SHP77 treated with DMSO at 0.1 percent for 48 hours (cell line): ENCODE measurements at places on chromosomes 3 and 15.

GRCh38 chr15:81161160-81161673 is 27.1 kb downstream of the CFAP161 start:
- DNase-seq, result no peak

DNA sequence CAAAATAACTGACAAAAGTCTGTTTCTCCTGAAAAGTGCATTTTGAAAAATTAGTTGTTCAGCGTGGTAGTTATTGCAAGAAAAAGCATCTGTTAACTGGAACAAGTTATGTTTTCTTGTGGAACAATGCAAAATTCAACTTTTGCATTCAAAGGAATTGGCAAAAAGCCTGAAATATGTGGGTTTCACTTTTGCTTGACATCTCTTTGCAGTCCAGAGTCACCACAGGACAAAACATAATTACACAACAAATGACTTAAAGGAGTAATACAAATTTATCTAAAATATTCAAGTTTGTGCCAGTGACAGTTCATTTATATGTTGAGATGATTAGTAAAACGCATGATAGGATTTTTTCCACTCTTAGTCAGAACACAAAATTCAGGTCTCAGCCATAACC is 96.3 kb upstream of the P2RY1 start:
- no peak for DNase-seq

DNA sequence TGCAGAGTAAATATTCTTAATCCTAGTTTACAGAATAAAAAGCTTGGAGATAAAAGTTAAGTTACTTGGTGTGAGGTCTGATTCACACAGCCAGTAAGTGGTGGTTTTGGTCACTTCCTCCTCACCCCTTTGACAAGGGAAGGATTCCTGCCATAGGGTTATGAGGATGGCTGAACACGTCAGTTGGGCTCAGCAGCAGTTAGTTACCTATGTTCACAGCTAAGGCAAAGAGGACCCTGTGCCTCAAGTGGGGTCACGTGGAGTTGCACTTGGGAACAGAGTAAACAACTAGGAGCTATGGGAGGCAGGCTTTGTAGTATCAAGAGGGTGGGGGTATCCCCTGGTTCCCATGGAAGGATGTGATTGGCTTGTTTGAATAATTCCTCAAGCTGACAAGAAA is 232.2 kb downstream of the UBE2E2 start:
- DNase-seq, result no peak

GRCh38 chr15:64693134-64693533 is 82.3 kb downstream of the RBPMS2 start:
- no peak for DNase-seq

GRCh38 chr3:4986175-4986781 is 7.0 kb downstream of the BHLHE40 start:
- peak; percentile 45 for DNase-seq

GRCh38 chr3:111956995-111957734 is 21.7 kb upstream of the ABHD10 start:
- peak; percentile 44 for DNase-seq

GRCh38 chr3:58324391-58325390 is 8.0 kb upstream of the PXK start:
- no peak for DNase-seq

DNA sequence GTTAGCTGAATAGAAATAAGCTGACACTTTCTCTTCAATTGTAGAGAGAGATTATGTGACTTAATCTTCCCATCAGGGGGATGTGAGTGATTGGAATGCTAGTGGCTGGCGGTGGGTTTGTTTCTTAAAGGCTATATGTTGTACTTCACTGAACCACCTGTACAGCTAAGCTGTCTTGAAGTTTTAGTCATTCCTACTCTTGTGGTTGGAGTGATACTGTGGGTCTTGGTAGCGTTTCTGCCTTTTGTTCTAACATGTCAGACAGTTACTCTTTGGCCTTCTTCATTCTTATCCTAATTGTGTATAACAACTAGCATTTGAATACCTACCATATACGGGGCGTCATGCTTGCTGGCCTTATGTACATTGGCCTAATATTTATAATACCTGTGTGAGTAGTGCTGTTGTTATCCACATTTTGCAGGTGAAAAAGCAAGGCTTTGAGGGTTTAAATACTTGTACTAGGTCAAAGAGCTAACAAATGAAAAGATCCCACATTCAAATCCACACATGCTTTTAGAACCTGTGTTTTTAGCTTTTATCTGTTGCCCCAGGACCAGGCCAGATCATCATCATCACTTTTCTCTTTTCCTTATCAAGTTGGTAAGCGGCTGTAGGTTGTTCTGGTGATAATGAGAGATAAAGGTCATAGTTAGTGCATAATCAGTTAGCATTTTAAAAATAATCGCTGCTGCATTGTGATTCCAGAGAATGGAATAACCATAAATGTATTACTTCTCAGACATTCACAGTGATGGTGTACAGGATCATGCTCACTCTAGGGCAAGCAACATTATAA is 50.2 kb downstream of the AKAP13 start:
- no peak for DNase-seq

DNA sequence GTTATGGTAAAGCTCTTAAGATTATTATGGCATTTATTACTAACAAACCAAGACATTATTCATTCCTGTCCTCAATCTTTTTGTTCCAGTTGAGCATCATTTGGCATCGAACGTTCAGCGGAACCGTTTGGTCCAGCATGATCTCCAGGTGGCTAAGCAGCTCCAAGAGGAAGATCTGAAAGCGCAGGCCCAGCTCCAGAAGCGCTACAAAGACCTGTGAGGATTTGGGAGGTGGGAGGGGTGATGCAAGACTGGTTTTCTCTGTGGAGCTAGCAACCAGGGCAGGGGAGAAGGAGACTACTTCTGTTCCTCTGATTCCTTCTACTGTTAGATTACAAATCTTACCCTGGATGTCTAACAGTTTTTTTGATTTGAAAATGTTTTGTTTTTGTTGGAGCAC is 27.6 kb upstream of the UTS2B start:
- DNase-seq, result no peak

GRCh38 chr3:12303534-12303933 is 14.7 kb downstream of the PPARG start:
- no peak for DNase-seq

DNA sequence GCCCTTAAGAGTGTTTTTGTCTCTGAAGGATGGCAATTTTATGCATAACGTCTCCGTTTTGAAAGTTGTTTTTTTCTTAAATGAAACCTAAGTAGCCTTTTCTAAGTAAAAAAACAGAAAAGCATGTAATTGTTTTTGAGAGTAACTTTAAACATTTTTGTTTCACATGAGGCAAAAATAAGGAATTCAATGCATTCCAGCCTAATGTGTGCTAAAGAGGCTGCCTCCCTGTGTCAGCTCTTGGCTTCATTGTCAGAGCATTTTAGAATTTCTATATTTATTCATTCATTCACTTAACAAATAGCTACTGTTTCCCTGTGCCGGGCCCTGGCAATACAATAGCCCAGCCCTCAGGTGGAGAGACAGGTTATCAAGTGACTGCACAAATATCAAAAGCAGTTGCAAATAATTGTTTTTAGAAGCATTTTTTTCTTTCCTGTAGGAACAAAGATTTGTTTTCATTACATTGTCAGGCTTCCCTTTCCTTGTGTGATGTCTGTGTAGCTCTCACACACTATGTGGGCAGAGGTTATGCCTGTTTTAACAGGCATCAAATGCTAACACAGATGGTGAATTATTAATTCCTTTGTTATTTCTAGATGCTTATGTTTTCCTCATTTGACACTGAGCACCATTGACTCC is 81.9 kb downstream of the CCK start:
- DNase-seq, result no peak

GRCh38 chr3:143120716-143121240 is 1.2 kb downstream of the CHST2 start:
- no peak for DNase-seq

DNA sequence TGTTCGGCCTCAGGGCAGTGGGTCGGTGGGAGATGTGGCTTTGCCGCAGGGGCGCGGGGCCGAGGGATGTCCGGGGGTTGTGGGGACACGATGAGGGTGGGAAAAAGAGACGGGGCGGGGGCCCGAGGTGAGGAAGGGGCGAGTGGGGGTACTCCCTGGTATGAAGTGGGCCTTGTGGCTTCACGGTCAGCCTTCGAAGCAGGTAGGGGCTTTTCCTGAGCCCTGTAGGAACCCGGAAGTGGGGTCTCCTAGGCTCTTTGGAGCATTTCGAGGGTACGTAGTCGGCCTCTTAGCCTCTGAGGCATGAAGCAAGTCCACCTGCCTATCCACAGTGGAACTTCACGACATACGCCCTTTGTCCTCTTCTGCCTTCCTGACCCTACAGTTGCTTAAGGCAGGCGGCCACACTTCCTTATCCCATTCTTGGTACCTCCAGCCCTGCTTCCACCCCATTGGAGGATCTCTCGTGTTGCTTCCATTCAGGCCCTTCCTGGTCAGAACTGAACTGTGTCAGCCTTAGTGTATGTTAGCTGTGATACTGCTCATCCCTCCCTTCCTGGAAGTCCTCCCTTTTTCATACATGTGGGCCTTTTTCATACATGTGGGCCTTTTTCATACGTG is 389 bp downstream of the ARPC4 start:
- no peak for DNase-seq

- no peak for DNase-seq
Observed at GRCh38 chr3:104397713-104398112, 969.0 kb upstream of the ALCAM start.

DNA sequence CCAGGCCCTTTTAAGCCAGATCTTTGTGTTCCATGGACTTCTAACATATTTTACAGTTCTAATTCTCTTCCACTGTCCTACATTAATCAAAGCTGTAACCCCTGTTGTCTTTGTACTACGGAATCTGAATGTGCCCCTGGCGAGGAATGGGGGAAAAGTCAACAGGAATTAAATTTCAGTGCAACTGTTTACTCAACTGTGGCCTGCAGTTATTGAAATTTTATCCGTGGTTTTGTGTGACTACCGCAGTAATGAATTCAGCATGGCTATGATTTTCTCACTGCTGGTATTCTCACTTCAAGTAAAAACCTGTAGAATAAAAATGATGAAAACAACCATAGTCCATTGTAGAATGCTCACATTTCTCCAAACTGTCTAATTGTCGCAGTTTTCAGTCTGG is 388.0 kb downstream of the FOXP1 start:
- peak; percentile 47 for DNase-seq

DNA sequence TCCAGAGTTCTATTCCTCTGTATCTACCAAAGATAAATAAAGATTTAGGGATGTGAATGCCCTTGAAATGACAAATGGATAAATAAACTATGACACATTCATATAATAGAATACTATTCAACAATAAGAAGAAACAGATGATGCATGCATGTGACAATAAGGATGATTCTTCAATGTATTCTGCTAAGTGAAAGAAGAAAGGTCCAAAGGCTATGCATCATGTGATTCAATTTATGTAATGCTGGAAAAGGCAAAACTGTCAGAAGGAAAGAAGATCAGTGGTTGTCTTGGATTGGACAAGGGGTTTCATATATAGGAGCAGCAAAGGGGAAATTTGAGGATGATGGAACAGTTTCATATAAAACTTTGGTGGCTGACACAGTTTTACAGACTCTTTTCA is 32.6 kb upstream of the CHRNA7 start:
- DNase-seq, result no peak

GRCh38 chr15:87347806-87348515 is 908.6 kb downstream of the NTRK3 start:
- no peak for DNase-seq

- no peak for DNase-seq
Observed at GRCh38 chr15:101023501-101024072, 104.4 kb downstream of the LRRK1 start.

GRCh38 chr15:53072077-53072476 is 281.9 kb upstream of the ONECUT1 start:
- peak; percentile 6 for DNase-seq

DNA sequence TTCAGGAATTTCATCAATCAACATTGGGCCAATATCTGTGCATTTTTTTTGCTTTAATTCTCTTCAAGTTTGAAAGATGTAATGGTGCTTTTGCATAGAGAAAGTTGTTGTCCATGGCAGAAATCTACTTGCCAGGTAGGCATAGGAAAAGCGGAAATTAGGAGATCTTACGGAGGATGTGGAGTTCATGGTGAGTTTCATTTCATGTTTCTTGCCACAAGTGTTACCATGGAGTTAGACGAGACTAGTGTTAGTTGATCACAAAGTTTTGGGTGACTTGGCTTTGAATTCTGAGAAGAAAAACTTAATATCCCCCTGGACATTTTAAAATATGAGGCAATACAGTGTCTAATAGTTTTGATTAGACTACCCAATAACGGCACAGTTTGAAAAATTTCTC is 1.0 kb upstream of the P2RY13 start:
- DNase-seq, result no peak

DNA sequence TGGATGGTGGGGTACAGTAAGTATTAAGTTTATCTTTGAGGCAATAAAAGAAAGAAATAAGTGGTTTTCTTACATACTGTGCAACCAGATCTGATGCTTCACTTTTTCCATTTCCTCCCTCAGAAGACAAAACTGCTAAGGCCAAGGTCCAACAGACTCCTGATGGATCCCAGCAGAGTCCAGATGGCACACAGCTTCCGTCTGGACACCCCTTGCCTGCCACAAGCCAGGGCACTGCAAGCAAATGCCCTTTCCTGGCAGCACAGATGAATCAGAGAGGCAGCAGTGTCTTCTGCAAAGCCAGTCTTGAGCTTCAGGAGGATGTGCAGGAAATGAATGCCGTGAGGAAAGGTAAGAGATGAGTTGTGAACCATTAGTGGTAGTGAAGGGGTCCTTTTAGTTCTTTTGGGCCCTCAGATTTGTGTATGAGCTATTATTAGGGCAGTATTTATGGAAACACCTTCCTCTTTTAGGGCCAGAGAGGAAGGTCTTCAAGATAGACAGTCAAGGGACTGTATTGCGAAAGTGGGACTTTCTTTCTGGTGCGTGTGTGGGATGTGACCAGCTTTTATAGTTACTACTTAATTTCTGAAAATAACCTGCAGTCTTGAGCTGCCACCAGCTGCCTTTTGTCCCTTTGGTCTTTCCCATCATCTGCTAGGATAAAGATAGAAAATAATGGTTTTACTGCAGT is 4.6 kb downstream of the ALAS1 start:
- no peak for DNase-seq

- no peak for DNase-seq
Observed at GRCh38 chr3:9501226-9501625, 52.4 kb downstream of the LHFPL4 start.

DNA sequence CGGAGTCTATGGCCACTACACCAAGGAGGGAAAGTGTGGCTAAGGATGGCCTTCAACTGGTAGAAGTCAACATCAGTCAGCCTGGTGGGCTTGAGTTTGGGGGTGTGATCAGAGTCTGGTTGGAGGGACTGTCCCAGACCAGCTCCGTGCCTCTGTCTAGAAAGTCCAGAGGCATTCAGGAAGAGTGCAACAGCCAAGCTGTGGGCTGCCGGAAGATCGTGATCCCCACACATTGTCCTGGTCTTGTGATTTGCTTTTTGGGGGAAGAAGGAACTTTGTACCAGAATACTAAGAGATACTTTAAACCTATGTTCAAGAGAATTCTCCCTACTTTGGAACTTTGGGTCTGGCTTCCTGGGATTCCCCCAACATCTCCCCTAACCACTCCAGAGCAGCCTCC is 47.8 kb upstream of the VPS8 start:
- no peak for DNase-seq

DNA sequence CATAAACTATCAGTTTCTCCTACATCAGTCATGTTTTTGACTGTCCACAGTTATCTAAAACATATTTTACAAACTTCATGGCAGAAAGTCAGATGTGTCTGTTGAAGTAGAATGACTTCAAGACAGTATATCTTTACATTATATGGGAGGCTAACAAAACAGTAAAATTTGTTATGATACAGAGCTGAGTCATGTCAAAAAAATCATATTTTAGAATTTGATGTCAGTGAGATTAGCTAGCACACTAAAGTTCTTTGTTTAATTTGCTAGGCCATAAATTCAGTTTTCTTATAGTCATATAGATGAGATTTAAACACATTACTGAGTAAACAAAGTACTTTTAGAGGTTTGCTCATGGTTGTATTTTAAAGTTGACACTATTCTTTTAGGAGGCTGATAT is 80.3 kb upstream of the IGSF10 start:
- no peak for DNase-seq
